ENCODE measurements at places on chromosomes 5 and 9.
A peak's percentile ranks its signal among the peaks of the same experiment; 100 is the strongest.

GRCh38 chr5:78509145-78509865 is 139.3 kb downstream of the LHFPL2 start:
- DNase-seq = no peak

GRCh38 chr5:172835290-172835993 is 1.4 kb downstream of the ERGIC1 start:
- DNase-seq = peak; percentile 37

DNA sequence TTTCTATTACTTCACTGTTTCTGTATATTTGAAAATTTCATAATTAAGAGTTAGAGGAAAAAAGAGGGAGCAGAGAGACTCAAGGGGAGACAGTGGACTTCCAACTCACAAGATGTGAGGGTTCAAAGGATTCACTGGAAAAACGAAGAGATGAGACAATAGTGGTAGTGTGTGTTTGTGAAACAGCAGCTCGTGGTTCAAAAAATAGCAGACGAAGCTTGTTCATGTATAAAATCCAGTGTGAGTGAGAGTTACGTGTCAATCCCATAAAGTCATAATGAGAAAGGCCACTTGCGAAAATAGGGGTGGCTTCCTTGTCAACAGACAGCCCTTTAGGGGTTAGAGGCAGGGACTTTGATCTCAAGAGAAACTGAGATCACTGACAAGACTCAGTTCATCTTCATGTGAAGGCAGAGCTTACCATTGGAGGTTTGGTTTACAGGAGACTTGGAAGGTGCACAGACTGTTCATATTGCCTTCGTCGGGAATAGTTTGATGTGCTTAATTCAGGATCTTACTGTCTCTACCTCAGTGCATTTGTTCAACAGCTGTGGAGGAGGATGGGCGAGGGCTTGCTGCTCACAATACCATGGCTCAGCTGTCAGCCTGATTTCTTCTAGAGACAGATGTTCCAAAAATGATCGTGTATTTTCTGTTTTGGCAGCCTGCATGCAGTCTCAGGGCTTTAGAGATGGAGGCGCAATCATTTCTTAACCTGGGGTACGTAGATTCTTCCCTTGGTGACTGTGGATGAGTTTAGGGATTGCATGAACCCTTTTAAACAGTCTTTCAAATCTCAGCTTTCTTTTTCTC is 105.7 kb upstream of the KLF9 start:
- no peak for DNase-seq

- DNase-seq = no peak
These were observed 149.2 kb downstream of the LRRC70 start for GRCh38 chr5:62727861-62728260.

GRCh38 chr9:112194969-112195431 is 19.9 kb upstream of the SUSD1 start:
- DNase-seq = no peak

GRCh38 chr5:61286446-61287132 is 45.5 kb upstream of the ZSWIM6 start:
- DNase-seq = no peak

DNA sequence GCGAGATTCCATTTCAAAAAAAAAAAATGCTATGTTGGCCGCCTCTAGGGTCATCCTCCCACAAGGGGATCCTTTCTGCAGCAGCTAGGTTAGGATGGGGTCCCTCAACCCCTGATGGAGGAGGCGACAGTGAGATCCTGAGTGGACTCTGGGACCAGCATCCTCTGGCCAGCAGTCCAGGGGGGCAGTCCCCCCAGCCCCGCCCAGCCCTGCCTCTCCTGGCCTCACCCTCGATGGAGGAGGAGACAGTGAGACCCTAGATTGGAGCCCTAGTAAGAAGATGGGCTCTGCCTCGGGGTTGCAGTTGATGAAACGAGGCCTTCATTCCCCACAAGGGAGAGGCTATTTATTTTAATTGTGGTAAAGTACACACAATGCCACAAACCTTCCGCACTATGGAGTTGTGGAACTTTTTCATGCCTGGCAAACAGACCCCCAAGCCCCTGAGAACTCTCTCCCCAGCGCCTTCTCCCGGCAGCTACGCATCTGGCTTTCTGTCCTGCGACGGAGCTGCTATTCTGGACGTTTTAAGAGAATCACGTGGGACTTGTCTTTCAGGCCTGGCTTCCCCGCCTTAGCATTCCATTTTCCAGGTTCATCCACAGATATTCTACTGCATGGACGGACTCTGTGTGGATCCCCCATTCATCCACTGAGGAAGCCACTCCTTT is 15.8 kb downstream of the VAV2 start:
- DNase-seq = peak; percentile 20

- DNase-seq = no peak
These were observed 314.5 kb upstream of the ACO1 start for GRCh38 chr9:32069969-32070368.

DNA sequence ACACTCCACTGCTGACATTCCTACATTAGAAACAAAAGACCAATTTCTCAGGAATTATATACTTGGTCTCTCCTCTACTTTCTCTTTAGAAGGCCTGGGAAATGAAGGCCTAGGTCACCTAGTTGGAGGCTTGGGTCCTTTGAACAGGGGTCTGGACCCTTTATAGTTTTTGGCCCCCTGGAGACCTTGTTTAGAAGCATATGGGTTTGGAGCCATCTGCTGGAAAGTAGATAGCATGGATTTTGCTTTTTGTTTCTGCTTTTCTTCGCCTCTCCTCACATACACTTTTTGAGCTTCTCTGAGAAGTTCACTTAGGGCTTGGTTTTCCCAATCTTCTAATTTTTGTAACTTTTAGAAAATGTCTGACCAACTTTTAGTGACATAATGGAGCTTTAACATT is 67.1 kb upstream of the CDK20 start:
- DNase-seq = no peak

GRCh38 chr5:112660359-112660758 is 77.3 kb upstream of the APC start:
- DNase-seq = no peak

GRCh38 chr5:87164409-87164808 is 103.3 kb upstream of the RASA1 start:
- DNase-seq = no peak

GRCh38 chr9:84238652-84239051 is 101.9 kb downstream of the SLC28A3 start:
- no peak for DNase-seq

GRCh38 chr9:131529597-131530545 is 1.2 kb downstream of the UCK1 start:
- no peak for DNase-seq

GRCh38 chr5:157343842-157344790 is 78.2 kb downstream of the CYFIP2 start:
- no peak for DNase-seq

DNA sequence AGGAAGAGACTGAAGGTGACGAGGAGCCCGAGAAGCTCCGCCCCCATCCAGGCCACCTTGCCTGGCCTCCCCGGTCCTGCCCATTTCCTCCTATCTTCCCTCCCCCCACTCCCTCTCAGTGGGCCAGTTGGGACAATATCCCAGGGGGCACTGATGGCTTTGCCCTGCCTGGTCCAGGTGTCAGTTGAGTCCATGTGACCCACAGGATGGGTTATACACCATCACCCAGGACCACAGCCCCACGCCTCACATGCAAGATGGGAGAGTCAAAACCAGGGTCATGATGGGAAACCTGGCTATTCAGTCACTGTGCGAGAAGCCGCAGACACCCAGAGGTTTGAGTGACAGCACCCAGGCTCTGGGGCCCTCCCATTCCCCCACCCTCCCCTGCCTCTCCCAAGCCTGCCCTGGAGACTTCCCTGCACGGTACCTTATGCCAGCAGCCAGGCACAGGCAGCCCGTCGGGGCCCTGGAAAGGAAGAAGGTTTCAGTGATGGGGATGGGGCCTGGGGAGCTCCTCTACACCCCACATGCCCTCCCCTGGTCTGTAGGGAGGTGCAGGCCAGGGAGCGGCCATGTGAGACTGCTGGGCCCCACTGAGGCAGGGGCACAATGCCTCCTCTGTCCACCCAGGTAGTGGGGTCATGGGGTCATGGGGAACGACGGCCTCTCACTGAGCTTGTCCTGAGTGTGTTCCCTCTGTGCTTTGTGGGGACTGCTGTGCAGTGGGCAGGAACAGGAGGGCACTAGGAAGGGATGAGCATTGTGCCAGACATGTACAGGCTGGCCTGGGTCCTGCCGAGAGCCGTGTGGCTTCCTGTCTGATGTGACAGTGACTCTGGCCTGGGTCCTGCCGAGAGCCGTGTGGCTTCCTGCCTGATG is 6.3 kb upstream of the PHYKPL start:
- peak; percentile 51 for DNase-seq

DNA sequence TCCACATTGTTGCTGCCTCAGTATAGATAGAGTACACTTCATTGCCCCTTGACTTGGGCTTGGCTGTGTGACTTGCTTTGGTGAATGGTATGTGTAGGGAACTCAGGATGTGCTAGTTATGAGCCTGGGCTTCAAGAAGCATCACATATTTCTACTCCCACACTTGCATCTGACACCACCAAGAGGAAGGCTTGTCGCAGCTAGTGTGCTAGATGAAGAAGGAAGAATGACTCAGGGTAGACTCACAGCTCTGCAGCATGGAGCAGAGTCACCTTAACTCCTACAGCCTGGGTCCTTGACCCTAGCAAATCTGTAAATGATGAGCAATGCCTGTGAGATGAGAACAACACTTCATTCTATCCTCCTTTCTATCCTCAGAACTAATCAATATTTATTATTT is 261.8 kb downstream of the ASTN2 start:
- no peak for DNase-seq

GRCh38 chr5:124700333-124700732 is 46.1 kb downstream of the ZNF608 start:
- DNase-seq = no peak

DNA sequence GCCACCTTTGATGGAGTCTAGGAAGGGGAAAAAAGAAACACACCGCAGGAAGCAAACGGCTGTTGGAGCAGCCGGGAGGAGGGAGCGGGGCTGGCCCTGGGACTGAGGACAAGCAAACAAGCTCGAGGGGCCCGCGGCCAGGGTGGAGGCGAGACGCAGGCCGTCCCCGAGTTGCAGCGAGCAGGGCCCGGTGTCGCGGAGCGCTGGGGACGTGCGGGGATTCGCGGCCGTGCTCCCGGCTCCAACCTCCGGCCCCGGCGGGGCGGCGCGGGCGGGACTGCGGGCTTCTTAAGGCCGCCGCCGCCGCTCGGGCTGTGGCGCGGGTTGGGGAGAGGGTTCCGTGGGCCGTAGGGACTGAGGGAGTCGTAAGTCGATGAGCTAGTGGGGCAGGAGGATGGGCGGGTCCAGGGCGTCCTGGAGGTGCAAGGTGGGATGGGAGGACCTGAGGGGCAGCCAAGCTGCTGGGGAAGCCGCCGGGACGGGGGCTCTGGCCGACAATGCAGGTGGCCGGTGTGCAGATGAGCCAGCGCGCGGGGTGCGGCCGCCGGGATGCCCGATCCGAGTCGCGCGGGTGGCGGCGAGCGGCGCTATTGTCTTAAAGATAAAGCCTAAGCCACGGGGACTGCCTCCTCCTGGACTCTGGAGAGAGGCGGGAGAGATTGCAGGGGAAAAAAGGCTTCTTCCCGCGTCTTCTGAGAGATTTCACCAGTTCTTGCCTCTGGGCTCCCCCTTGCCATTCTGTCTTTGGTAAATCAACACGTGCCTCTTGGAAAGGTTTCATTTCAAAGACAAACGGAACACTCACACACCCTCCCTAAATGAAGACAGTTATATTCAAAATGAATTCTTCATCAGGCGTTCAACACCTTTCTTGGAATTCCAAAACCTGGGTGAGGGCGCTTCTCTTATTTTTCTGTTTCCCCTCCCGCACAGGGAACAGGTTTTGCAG is 1.6 kb upstream of the HAPLN1 start:
- no peak for DNase-seq

DNA sequence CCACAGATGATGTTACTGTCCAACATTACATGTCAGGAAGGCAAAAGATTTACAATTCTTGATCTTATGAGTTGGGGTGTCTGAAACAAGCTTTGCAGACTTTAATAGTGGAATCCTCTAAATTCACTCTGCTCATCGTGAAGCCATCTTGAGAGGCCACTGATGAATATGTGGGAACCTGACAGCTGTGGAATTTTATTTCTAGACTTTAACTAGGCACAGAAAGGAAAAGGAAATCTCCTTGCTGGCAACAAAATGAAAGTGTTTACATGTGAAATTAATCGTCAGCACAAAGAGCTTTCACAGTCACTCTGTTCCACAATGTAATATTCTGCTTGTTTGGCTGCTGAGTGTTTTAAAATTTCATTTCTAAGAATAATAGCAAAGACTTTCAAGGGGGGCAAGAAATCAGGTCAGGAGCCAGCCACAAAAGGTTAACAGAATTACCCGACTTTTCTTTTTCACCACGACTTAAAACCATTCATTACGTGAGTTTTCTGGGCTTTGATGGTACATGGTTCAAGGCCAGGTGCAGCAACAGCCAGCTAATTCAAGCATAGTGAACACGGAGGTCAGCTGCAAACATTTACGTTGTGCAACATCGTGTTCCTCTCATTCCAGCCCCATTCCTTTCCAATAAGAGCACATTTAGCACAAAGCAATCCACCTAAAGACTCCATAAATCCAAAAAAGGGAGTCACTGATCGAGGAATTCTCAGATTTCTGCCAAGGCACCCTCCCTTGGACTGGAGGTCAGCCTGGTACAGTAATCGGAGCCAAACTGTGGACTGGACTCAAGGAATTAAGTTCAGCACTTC is 14.6 kb downstream of the NREP start:
- DNase-seq = no peak

DNA sequence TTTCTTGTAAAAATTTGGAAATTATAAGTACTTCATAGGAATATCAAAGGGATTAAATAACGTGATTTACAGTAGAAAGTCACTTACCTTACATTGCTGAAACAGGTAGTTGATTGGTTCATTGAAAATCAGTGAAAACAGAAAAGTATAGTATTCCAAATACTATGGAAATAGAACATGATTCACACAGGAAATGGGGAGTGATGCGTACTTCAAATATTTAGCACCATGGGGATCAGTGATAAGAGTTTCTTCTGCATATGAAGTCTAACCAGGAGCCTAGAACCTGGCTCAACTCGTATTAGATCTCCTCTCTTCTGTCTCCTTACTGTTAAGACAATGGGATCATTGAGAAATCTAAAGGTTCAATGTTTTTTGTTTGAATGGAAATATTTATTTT is 133.3 kb downstream of the FAM174A start:
- no peak for DNase-seq

DNA sequence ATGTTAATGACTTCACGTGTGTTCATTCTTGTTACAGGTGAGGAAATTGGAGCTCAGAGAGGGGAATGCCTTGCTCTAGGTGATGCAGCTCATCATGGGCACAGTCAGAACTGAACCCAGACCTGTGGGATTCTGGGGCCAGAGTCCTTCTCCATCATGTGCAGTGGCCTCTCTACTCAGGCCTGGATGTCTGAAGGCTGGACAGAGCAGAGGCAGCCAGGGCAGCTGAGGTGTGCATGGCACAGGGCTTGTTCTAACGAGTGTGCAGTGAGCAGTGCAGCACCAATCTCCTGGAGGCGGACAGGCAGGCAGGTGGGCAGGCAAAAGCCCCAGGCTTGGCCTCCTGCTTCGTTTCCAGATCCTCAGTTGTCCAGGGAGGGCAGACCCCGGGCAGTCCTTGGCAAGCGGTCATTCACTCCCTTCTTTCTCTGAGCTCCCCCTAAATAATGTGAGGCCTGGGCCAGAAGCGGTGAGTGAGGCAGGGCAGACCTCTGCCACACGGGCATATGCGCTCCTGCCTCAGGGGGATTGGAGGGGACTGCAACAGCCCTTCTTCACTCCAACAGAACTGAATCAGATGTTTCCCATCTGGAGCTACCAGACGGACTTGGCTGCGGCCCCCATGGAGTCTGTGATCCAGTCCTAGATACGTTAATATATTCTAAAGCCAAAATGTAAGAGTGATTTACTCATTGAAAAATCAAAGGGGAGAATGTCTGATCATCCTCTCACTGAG is 68.7 kb upstream of the FSTL4 start:
- no peak for DNase-seq

All from CD8-positive, alpha-beta memory T cell (primary cell).